ENCODE measurements at places on chromosomes 6 and 20.

DNA sequence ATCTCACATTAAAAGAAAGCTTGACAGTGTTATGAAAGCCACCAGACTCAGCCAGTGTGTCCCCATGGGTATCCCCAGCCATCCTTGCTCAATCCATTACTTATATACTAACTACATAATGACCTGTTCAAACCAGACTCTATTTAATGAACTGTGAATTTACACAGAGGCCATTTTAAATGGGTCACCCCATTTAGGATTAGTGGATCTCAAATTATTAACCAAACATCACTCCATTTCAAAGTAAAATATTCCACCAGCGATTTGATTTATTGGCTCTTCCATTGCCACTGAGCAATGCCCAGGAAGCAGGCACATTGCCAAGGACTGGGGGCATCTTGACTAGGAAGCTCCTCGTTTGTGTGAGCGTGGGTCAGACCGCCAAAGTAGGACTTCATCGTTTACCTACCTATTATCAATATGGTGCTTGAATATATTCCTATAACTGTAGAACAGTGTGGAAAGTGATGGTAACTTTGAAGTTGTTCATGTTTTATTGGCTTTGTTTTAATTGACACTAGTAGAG is 15.5 kb upstream of the NPEPL1 start:
- no peak for DNase-seq

DNA sequence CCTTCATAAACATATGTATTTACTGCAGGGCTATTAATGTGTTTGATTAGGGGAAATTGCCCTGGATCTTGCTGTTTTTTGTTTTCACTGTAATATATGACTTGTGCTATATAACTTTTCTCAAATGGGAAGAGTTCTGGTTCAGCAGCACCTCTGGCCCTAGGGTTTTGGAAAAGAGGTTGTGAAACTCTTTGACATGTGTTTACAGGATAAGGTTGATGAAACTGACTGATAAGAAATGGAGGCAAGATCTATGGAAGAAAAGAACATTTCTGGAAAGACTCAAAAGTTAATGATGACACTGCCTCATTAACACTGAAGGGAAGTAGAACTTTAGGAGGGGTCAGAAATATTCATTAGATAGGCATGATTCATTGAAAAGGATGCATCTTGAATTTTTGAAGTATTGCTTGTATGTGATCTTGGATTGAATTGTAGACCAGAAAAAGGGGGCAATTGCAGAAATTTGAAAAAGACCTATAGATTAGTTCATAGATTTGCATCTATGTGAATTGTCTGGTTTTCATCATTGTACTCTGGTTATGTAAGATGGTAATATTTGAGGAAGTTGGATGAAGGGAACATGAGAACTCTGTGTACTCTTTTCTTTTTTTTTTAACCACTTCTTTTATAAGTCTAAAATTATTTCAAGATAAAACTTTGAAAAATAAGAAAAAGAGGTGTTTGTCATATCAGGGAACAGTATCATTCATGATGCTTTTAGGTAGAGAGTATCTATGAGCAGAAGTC is 54.0 kb downstream of the UTRN start:
- no peak for DNase-seq

DNA sequence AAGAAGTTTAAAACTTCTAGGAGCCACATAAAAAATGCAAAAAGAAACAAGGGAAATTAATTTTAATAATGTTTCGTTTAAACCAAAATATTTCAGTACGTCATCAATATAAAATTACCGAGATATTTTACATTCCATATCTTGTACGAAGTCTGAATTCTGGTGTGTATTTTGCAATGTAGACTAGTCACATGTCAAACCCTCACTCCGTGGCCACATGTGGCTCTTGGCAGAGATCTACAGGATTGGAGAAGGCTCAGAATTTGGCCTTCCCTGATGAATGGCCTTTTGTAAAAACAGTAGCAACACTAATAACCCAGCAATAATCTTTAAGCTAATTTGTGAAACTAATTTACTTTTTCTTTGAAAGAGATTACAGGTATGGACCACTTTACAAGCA is 217.1 kb downstream of the PRL start:
- DNase-seq = no peak

- DNase-seq = no peak
These were observed 46.2 kb downstream of the NT5E start for GRCh38 chr6:85496009-85496579.

GRCh38 chr20:15890407-15890982 is 682.8 kb downstream of the KIF16B start:
- DNase-seq = no peak

DNA sequence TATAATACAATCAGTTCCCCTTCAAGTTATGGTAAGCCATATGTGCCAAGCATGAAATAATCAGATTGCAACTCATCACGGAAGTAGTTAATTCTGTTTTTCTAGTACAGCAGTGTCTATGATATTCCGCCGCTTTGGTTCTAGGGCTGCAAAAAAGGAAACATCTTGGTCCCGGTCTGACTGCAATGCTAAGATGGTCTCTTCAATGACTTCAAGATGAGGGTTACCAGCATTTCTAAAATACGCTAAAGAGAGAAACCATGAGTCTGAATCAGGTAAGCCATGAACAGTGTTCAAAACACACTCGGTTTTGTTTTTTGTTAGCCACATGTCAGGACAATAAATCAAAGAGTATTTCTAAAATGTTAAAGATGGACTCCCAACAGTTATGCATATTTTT is 3.2 kb upstream of the ANKRD60 start:
- DNase-seq = no peak

GRCh38 chr6:157236040-157236725 is 87.1 kb downstream of the TMEM242 start:
- no peak for DNase-seq

DNA sequence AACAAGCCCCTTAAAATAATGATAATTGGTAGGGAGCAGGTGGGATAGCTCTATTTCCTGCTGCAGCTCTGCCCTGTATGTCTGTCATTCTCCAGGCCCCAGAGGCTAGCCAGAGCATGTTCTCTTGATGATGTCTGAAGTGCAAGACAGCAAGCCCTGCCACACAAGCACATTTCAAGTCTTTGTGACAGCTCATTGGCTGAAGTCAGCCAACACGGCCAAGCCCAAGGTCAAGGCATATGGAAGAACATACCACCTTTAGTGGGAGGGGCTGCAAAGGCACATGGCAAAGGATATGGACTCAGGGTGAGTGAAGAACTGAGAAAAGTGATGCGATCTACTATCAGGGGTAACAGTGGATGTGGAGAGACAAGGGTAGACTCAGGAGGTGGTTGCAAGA is 116.1 kb downstream of the PRND start:
- no peak for DNase-seq

DNA sequence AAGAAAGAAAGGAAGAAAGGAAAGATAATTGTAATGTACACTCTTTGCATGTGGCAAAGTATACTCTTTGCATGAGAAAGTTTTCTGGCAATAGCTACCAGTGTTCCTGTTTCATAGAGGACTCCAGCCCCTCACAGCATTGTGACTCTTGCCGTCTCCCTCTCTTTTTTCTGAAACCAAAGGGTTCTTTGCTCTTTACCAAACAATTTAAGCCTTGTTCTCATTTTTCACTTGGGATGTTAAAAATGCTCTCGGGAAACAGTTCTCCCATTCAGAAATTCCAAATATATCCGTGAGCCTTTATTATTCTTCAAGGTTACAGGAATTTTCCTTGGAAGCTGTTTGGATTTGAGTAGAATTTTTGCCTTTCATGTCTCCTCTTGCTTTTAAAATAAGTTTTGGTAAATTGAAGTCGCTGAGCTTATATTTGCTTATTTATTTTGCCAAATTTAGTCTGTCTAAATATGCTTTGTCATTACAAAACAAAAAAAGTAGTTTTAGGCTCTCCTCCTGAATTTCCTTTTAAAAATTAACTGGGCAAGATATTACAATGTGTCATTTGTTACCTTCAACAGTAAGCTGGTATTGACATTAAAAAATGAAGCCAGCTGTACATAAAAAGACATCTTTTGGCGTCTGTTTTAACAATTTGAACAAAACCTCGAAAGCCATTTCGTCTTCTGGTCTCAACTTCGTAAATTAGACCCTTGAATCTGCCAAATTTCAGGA is 103.8 kb upstream of the ARMC2 start:
- no peak for DNase-seq

GRCh38 chr6:119902681-119903080 is 553.1 kb upstream of the MAN1A1 start:
- DNase-seq = no peak

DNA sequence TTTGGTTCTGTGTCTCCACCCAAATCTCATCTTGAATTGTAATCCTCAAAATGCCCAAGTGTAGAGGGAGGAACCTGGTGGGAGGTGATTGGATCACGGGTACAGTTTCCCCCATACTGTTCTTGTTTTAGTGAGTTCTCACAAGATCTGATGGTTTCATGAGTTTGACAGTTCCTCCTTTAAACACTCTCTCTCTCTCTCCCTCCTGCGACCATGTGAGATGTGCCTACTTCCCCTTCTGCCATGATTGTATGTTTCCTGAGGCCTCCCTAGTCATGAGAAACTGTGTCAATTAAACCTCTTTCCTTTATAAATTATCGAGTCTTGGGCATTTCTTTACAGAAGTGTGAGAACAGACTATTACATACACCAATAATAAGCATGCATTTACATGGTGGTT is 12.1 kb upstream of the EYS start:
- no peak for DNase-seq

- no peak for DNase-seq
These were observed 11.4 kb upstream of the GDAP1L1 start for GRCh38 chr20:44235702-44236101.

Measured in PC-9 (cell line).